ENCODE measurements at places on chromosomes 16 and 17.

- no peak for DNase-seq
Observed at GRCh38 chr16:5461141-5461540, 363.5 kb upstream of the EEF2KMT start.

DNA sequence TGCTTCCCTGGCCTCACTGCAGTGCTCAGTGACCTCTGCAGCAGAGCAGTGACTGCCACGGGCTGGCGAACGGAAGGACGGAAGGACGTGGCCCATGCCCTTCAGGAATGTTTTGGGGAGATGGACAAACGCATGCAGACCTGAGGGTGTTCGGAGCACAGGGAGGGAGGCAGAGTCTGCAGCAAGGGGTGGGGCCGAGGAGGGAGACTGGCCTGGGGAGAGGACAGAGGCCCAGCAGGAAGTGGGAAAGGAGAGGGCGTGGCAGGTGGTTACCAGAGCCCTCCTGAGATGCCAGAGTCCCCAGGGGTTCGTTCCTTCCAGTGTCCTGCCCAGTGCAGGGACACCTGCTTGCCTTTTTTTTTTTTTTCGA, 21.9 kb downstream of the ADORA2B start:
- no peak for DNase-seq

DNA sequence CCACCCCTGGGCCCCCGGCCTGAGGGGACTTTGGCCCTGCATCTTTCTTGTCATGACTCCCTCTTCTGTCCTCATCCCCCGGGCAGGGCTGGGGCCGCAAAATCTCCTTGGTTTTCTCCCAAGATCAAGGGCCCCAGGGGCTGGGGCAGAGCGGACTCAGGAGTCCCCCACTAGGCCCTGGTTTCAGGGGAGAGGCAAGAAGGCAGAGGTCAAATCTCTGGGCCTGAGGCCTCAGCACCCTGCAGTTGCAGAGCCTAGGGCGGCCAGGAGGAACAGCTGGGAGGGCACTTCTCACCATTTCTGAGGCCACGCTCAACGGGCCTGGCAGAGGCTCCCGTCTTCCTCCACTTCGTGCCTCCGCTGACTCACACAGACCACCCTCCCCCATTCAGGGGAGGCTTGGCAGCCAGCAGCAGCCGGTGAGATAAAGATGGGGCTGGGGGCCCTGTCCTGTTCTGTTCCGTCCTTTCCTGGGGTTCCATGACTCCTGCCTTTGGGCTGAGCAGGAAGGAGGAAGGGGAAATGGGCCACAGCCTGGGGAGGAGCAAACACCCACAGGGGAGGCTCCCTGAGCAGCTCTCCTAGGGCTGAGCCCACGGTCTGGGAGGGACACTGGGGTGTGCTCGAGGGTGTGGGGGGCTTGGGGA, 12.4 kb downstream of the ZSCAN10 start:
- DNase-seq: no peak

DNA sequence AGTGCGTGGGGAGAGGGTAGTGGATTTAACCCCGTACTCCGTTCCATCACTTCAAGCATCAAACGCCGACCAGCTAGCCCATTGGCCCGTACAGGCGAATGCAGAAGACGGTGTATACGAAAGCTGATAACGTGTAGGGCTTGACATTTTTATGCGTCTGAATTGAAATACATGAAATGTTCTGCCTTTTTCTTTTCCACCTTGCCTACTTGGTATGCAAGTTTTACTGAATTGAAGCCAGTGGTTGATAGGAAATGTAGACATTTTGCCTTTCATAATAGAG, 834 bp upstream of the STAT3 start:
- no peak for DNase-seq

GRCh38 chr17:17576772-17577234, 14.7 kb downstream of the PEMT start:
- no peak for DNase-seq

- no peak for DNase-seq
Observed at GRCh38 chr17:55495239-55495638, 16.0 kb downstream of the SMIM36 start.

GRCh38 chr16:9657641-9658040, 524.6 kb downstream of the GRIN2A start:
- DNase-seq: no peak

DNA sequence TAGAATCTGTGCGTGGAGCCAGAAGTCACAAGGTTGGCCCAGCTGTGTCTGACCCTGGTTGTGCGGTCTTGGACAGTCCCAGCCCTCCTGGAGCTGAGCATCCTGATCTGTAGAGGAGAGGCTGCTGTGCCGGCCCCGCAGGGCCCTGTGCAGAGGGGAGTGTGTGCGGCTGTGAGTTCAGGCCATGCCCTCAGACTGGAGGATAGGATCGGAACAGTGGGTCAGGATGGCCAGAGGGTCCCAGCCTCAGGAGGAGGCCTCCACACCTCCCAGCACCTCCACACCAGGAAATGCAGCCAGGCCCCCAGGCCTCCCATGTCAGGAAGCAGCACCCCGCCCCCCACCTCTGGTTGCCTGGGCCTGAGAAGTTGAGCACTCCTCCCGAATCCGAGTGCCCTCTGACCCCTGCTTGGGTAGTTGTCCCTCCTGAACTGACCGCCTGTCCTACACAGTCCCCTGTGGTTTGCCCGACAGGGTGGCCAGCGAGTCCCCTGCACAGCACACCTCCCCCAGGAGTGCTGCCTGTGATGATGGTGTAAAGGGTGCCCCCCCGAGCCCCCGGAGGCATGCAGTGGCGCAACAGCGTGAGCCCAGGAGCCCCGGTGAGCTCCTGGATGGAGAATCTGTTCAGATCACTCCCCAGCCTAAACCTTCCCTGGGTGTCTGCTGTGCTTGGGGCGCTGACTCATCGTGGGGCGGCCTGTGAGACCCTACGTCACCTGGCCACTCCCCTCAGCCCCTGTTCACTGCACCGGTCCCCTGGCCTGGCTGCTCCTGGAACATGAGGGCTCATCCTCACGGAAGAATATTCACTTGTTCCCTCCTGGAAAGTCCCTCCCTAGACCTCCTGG, 285.2 kb downstream of the SEC14L1 start:
- DNase-seq: no peak

DNA sequence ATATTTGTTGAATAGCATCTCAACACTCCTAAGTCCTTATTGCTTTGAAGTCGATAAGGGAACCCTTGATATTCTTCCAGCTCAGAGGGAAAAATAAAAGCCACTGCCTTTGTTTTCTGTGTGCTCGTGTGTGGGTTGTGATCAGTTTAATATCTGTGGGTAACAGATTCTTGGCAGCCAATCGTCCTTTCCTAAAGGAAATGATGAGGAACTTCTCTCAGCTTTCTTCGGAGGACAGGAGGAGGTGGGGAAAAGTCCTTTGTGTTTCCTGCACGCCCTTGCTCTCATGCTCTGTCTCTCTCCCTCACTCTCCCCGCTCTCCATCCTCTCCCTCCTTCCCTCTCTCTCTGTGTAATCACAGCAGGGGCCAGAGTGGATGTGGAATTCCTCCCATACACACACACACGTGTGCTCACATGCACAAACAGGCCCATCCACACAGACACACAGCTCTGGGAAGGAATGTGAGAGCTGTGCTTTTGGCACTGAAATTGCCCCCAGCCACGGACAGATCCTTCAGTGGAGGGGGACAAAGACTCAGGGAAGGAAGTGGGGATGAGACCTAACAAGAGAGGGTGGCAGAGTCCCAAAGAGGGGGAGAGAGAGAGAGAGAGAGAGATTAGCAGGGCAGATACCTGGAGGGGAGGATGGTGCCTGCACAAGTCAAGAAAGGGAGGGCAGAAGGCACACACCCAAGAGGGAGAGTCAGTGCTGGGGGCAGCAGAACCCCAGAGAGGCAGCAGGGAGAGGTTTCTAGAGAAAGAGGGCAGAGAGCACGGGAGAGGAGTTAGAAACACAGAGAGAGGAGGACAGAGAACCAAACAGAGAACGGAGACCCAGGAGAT, 83.5 kb upstream of the PLCG2 start:
- DNase-seq: no peak

- DNase-seq: no peak
Observed at GRCh38 chr17:59327981-59328290, 3.5 kb upstream of the YPEL2 start.

GRCh38 chr16:78639775-78640174, 540.3 kb downstream of the WWOX start:
- DNase-seq: no peak

GRCh38 chr16:51031598-51031997, 119.5 kb downstream of the SALL1 start:
- no peak for DNase-seq

GRCh38 chr17:76496464-76496863, 4.8 kb downstream of the RHBDF2 start:
- no peak for DNase-seq

DNA sequence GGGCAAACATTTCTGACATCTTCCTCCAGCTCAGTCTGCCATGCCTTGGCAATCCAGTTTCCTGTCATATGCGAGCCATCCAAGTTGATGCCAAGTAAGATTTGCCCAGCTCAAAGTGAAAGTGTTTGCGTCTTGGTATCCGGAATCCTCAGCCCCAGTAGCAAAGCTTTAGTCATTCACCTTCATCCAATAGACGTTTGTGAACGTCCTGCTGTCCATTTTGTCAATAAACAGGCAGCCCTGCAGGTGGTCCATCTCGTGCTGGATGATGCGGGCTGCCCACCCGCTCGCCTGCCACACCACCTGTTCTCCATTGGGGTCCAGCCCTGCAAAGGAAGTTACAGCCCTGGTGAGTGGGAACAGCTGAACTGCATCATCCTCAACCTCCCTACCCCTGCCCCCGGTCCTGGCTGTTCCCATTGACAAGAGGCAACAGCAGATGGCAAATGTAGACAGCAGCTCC, 1.5 kb downstream of the PDF start:
- DNase-seq: no peak

DNA sequence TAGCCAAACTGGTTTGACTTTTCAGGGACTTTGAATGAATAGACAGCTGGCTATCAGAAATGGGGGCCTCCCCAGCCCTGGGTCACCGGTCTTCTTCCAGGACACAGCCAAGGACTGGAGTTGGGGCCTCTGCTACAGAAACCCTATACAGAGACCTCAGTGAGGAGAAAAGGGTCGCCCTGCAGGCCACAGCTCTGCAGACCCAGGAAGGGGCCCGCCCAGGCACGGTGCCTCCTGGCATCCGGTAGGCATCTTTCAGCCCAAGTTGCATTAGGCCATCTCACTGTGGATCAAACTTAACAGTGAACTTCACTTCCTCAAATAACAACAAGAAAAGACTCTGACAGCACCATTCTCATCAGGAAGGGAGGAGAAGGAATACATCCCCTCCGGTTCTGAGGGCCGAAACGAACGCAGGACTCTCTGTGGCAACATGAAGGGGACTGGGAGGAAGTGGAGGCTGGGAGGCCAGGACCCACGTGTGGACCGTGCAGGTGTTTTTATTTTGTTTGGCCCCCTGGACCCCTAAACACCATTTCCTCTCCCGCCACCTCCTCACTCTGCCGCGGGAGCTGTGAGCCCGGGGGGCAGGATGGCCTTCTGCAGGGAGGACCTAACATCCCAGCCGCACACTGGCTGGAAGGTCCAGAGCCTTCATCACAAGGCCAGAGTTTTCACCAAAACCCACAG, 7.2 kb downstream of the SLC38A10 start:
- DNase-seq: no peak

Measured in fibroblast of the conjunctiva (primary cell).